ENCODE measurements at places on chromosomes 2 and 18.

- no peak for DNase-seq
Observed at GRCh38 chr18:11671156-11671555, 17.9 kb upstream of the GNAL start.

DNA sequence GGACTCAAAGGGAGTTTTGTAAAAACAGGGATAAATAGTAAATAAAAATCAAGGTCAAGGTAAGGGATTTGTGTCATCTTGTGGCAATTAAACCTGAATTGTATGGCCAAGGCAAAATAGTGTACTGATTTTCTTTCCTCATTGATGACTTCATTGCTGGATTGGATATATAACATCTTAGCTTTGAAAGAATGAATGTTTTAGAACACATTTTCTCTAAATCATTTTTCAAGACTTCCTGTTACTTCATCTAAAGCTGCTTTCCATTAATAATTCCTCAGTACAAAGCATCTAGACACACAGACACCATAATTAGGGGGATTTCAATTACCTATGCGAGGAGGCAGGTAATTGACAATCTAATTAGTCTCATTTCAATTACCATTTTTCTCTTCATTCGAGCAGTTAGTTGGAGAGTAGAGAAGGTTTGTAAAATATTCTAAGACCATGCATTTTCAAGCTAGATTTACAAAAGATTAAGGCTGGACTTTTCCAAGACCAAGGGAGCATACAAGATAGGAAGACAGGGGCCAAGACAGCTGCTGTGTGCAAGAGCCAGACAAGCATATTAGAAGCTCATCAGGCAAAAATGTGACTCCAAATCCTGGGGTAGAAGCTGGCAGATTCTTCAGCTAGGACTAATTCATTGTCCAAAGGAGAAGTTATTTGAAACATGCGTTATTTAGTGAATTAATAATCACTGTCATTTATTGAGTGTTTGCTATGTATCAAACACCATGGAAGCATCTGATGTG lies 253.6 kb downstream of the EPHA4 start:
- no peak for DNase-seq

GRCh38 chr18:61606068-61606660 lies 272.9 kb downstream of the CDH20 start:
- DNase-seq, result no peak

DNA sequence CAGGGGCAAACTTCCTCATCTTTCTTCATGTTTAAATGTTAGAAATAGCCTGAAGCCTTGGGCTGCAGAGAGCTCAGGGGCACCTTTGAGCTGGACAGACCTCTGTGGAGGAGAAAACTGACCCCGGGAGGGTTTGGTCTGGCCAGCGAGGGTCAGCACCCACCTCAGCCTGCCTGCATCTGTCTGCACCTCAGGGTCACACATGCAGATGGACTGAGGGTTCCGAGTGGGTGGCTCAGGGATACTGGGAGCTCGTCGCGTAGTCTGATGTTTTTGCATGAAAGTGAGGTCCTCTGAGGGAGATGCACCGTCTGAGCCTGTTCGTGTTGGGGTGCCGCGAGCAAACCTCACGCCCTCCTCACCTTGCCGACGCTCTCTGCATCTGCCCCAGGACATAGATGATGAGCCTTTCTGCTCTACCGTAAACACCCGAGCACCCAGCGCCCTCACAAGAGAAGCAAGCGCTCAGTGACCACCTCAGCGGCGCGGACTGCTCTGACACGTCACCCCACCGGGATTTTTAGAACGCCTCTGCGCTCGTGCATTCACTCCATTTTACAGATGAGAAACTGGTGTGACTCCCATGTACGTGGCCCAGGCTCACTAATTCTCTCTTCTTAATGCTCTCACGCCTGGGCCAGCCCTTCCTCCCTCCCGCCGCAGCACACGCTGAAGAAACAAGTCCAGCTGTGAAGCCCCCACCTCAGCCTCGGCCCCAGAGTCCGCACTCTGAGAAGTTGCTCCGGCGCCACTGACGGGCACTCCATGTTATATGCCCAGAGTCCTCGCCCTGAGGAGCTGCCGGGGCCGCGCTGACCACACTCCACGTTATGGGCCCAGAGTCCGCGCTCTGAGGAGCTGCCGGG lies 9.5 kb downstream of the KCNG2 start:
- DNase-seq, result no peak

DNA sequence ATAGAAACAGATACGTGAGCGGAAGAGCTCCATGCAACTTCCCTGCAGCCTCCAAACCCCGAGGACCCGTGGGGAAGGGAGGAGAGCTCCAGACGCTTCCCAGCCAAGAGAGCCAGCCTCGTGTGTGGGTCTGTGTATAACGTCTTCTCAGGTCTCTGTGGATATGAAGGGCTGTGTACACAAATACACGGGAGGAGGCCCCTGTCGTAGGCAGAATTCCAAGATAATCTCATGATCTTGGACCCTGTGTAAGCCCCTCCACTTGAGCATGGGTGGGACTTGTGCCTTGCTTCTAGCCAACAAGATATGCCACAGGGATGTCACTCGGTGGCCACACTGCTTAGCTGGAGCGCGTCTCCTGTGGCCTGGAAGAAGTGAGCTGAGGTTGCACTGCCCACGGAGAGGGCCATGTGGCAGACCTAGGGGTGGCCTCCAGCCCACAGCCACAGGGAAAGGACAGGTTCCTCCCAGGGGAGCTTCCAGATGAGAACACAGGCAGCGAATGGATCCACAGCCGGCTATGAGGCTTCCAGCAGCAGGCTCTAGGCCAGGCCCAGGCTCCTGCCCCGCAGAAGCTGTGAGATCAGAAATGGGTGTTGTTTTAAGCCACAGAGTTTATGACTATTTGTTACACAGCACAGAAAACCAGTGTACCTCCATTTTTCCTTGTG lies 15.6 kb upstream of the KLF11 start:
- DNase-seq, result no peak

DNA sequence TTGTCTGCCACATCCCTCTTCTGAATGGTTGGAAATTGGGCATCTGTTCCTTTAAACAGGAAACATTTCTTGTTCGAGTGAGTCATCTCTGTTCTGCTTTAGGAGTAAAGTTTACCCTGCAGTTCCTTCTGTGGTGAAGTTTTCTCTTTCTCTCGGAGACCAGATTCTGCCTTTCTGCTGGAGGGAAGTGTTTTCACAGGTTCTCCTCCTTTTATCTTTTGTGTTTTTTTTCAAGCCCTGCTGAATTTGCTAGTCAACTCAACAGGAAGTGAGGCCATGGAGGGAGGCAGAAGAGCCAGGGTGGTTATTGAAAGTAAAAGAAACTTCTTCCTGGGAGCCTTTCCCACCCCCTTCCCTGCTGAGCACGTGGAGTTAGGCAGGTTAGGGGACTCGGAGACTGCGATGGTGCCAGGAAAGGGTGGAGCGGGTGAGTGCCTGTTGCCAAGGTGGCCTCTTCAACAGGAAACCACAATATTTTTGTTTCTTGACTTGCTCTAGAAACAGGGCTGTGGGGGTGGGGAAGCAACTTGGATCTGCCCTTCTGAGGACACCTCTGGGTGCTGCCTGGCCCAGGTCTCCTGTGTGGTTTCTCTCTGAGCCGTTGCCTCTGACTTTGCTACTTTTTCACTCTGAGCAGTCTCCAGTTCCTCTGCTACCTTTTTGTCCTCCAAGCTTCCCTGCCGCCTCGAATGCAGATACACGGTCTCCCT lies 2.2 kb upstream of the CASP8 start:
- peak; percentile 23 for DNase-seq

GRCh38 chr18:12491611-12492435 lies 84.1 kb downstream of the PRELID3A start:
- no peak for DNase-seq
